ENCODE measurements at places on chromosomes 2 and 18.

DNA sequence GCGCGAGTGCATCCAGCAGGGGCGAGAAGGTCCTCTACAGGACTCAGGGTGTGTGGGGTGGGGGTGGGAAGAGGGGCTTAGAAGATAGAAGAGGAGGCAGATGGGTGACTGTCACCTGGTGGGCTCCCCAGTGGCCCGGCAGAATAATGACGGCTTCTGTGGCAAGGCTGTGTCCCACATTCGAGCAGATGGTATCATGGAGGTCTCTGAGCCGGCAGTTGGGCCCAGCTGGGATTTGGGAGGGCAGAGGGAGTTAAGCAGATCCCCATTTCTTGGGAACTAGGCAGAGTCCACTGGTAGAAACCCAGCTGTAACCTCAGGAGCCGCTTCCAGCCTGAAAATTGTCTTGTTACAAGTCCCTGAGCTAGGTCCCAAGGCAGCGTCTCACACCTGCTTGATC is 28.4 kb upstream of the DTNB start:
- no peak for DNase-seq

DNA sequence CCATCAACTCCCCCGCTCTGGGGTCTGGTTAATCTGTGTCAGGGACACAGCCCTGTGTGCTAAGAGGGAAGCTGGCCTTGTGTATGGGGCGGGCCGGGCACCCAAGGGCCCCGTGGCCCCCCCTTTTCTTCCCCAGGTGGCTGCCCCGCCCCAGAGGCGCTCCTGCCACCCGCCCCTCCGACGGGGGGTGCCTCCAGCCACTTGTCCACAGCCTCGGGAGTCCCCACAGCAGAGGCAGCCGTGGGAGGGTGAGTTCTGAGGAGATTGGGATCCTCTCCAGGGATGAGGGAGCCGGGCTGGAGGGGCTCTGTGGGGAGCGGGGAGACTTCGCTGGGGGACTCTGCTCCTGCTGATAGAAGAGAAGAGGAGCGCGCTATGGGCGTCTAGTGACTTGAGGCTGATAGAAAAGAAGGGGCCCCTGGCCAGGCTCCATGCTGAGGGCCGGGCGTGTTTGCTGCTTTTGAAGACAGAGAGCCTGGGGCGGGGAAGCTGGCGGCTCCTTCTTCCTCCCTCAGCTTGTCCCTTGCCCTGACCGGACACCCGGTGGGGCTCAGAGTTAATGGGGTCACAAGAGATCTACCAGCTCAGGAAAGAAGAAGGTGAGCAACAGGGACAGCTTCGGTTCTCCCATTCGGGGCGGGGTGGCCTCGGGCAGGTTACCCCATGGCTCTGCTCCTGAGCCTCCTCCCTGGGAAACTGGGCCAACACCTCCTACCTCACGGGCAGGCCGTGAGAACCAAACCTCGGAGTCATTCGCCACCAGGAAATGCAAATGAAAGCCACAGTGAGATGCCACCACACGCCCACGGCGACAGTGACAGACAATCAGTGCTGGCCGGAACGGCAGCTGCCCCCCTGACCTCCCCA is 89.4 kb upstream of the TAF1B start:
- DNase-seq, result no peak

GRCh38 chr18:62497190-62497772 is 25.5 kb upstream of the ZCCHC2 start:
- no peak for DNase-seq

GRCh38 chr2:16136461-16137035 is 196.2 kb downstream of the MYCN start:
- DNase-seq, result no peak

GRCh38 chr2:147488472-147488871 is 356.4 kb upstream of the ACVR2A start:
- no peak for DNase-seq
